ENCODE measurements at places on chromosomes 4 and X. TPM values are rescaled to one million over a fixed set of nuclear protein-coding genes. Genes with fewer than 3 reads are reported as not detected.

DNA sequence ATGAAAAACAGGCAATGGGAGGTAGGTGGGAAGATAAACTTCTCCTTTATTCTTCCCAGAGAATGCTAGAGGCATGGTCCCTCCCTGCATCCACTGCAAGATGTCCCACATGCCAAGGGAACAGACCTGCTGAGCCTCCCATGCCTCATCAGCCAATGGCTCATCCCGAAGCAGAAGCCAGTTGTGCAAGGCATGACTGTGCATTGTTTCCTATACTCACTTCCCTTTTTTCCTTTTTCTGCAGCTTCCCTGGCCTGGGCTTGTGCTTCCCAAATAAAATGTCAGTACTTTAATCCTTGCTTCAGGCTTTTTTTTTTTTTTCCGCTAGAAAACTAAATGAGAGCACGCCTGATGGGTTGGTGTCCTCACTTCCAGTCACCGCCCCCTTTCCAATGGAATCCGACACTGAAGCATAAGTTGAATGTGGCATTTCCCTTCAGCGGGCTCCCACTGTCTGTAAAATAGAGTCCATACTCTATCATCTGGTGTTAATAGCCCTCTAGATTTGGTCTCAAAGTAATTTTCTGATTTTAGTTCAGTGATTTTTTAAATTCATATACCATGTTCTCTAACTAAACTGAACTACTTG, 239.0 kb upstream of the JADE1 start:
- no peak overlapping the region for H3K27ac ChIP-seq
- H3K4me3 ChIP-seq, result no peak overlapping the region
- H3K4me1 ChIP-seq, result peaks cover 24% of the 10 kb centered on the region
- DNase-seq, result no peak

- H3K36me3 ChIP-seq, result peaks cover 13% of the 10 kb centered on the region
- peaks cover 28% of the 10 kb centered on the region for H3K4me1 ChIP-seq
- H3K4me3 ChIP-seq, result no peak overlapping the region
- DNase-seq, result no peak
- H3K27ac ChIP-seq, result no peak overlapping the region
Measured at GRCh38 chr4:185508181-185508580, 27.1 kb downstream of the PDLIM3 start.

GRCh38 chrX:7170898-7171297, 22.9 kb upstream of the PUDP start:
- H3K4me1 ChIP-seq, result no peaks in the 10 kb centered on the region
- no peak for DNase-seq

- no peak overlapping the region for H3K4me3 ChIP-seq
- H3K27me3 ChIP-seq, result no peaks in the 10 kb centered on the region
Measured at GRCh38 chr4:99504804-99505502, 5.9 kb upstream of the C4orf17 start.

GRCh38 chr4:47187608-47188007, 156.2 kb downstream of the GABRB1 start:
- no peak overlapping the region for H3K4me3 ChIP-seq
- H3K27ac ChIP-seq, result no peak overlapping the region

- no peak for DNase-seq
- H3K27ac ChIP-seq, result no peak overlapping the region
- no peaks in the 10 kb centered on the region for H3K36me3 ChIP-seq
- no peaks in the 10 kb centered on the region for H3K27me3 ChIP-seq
- H3K4me1 ChIP-seq, result no peaks in the 10 kb centered on the region
- no peak overlapping the region for H3K4me3 ChIP-seq
Measured at GRCh38 chrX:10198254-10198653, 41.5 kb downstream of the CLCN4 start.

- H3K36me3 ChIP-seq, result no peaks in the 10 kb centered on the region
- H3K27ac ChIP-seq, result no peak overlapping the region
- no peak for DNase-seq
Measured at GRCh38 chrX:130981836-130982235, 76.3 kb upstream of the ARHGAP36 start.

- H3K4me1 ChIP-seq, result no peaks in the 10 kb centered on the region
- H3K36me3 ChIP-seq, result no peaks in the 10 kb centered on the region
- no peaks in the 10 kb centered on the region for H3K27me3 ChIP-seq
- DNase-seq, result no peak
- H3K27ac ChIP-seq, result no peak overlapping the region
Measured at GRCh38 chrX:108380222-108380621, 58.0 kb downstream of the COL4A6 start.

GRCh38 chr4:184193556-184194525, 23.8 kb downstream of the ENPP6 start:
- no peaks in the 10 kb centered on the region for H3K36me3 ChIP-seq
- no peak overlapping the region for H3K27ac ChIP-seq
- no peaks in the 10 kb centered on the region for H3K4me1 ChIP-seq
- H3K27me3 ChIP-seq, result no peaks in the 10 kb centered on the region

DNA sequence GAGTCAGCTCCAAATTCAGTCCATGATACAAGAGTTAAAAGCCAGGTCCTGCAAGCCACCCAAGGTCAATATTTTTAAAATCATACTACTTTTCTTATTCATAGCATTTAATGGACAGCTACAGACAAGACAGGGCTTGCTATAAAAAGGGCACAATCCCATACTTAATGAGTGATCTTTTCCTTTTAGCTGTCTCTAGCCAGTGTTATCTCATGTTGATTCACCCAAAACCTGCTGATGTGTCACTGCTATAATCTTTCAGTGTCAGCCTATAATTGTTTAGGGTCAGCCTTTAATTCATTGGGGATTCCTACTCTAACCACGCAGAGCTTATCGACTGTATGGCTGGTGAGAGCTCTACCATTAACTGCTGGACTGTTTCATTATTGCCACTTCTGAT, 51.2 kb upstream of the HCCS start:
- no peaks in the 10 kb centered on the region for H3K36me3 ChIP-seq
- no peak overlapping the region for H3K27ac ChIP-seq
- H3K4me3 ChIP-seq, result no peak overlapping the region
- no peak for DNase-seq
- H3K27me3 ChIP-seq, result no peaks in the 10 kb centered on the region

- H3K27me3 ChIP-seq, result no peaks in the 10 kb centered on the region
- DNase-seq, result no peak
- no peak overlapping the region for H3K4me3 ChIP-seq
- H3K36me3 ChIP-seq, result peaks cover 36% of the 10 kb centered on the region
Measured at GRCh38 chr4:3223956-3224748, 24.8 kb upstream of the MSANTD1 start.

- H3K27me3 ChIP-seq, result no peaks in the 10 kb centered on the region
- no peak overlapping the region for H3K27ac ChIP-seq
- H3K4me3 ChIP-seq, result no peak overlapping the region
- DNase-seq, result no peak
Measured at GRCh38 chrX:56125946-56126345, 106.2 kb upstream of the KLF8 start.

DNA sequence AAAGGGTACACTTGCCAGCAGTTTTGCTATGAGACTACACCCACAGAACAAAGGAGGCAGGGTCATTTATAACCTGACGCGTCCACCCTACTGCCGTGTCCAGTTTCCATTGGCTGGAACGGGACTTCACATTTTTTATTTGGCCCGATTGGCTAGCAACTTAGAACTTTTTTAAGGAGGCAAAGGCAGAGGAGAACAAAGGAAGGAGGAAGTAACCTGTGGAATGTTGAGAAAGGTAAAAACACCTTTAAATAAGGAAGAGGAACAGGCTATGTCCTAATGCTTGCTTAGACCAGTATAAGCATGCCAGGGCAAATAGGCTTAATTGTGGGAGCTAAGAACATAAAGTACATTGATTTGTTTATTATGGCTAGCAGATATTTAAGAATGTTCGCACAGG, 18.7 kb downstream of the KDM6A start:
- no peak overlapping the region for H3K27ac ChIP-seq
- H3K27me3 ChIP-seq, result no peaks in the 10 kb centered on the region
- H3K4me3 ChIP-seq, result no peak overlapping the region
- no peaks in the 10 kb centered on the region for H3K4me1 ChIP-seq
- no peak for DNase-seq

- no peak overlapping the region for H3K4me3 ChIP-seq
- H3K4me1 ChIP-seq, result no peaks in the 10 kb centered on the region
- no peaks in the 10 kb centered on the region for H3K27me3 ChIP-seq
- H3K27ac ChIP-seq, result no peak overlapping the region
- DNase-seq, result no peak
Measured at GRCh38 chr4:92215476-92215875, 88.3 kb upstream of the GRID2 start.

GRCh38 chrX:49082271-49082871, 2.7 kb upstream of the WDR45 start:
- no peak overlapping the region for H3K4me3 ChIP-seq
- H3K36me3 ChIP-seq, result no peaks in the 10 kb centered on the region
- no peak overlapping the region for H3K27ac ChIP-seq
- H3K4me1 ChIP-seq, result no peaks in the 10 kb centered on the region
- H3K27me3 ChIP-seq, result no peaks in the 10 kb centered on the region

- H3K27me3 ChIP-seq, result no peaks in the 10 kb centered on the region
- no peak overlapping the region for H3K4me3 ChIP-seq
- H3K36me3 ChIP-seq, result no peaks in the 10 kb centered on the region
- no peak overlapping the region for H3K27ac ChIP-seq
Measured at GRCh38 chrX:41067721-41068120, 17.5 kb upstream of the USP9X start.

COL4A6 gene
- 2.2 TPM for total RNA-seq

TLR2 gene
- 68.5 TPM for total RNA-seq

LRCH2 gene
- total RNA-seq, result 9.9 TPM

WNK3 gene
- total RNA-seq, result 2.8 TPM

PHKA2 gene
- total RNA-seq, result 28.3 TPM

ART3 gene
- total RNA-seq, result not detected

F8A1 gene
- 2.2 TPM for total RNA-seq

SLC6A14 gene
- total RNA-seq, result not detected

SFRP2 gene
- total RNA-seq, result 90.3 TPM

SMR3B gene
- not detected for total RNA-seq

CXCL6 gene
- not detected for total RNA-seq

MEPE gene
- not detected for total RNA-seq

Data from thoracic aorta (tissue), 2 donors.